ENCODE measurements at places on chromosomes 16 and 17. TPM values are rescaled to one million over a fixed set of nuclear protein-coding genes. Genes with fewer than 3 reads are reported as not detected.

CNTD1 gene
- 0.18 TPM for total RNA-seq

GRCh38 chr17:29145289-29146073 is 34.7 kb downstream of the MYO18A start:
- H3K27ac ChIP-seq: no peak overlapping the region
- H3K27me3 ChIP-seq: no peaks in the 10 kb centered on the region

DNA sequence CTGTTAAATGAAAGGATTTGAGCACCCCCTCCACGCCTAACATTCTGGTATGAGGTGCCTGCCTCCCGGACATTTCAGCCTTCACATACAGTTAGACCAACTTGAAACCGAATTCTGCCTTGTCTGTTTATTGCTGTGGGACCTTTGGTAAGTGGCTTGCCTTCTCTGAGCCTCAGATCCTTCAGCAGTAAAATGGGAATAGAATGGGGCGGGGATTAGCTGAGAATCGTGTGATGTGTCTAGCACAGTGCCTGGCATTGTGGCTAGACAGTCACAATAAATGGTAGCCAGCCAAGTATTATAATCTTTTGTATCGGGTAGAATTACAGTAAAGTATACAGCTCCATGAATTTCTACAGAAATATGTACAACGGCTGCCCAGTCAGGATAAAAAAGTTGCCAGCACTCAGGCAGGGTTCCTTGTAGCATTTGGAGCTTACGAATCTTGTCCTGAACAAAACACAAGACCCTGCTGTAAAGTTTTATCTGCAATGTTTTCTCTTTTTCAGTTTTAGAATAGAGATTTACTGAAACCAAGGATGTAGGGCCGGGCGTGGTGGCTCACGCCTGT is 786 bp downstream of the TMC7 start:
- H3K36me3 ChIP-seq: no peaks in the 10 kb centered on the region
- H3K4me3 ChIP-seq: peak overlapping the region; percentile 59
- DNase-seq: no peak
- peaks cover 6% of the 10 kb centered on the region for H3K4me1 ChIP-seq
- H3K27me3 ChIP-seq: no peaks in the 10 kb centered on the region

DNA sequence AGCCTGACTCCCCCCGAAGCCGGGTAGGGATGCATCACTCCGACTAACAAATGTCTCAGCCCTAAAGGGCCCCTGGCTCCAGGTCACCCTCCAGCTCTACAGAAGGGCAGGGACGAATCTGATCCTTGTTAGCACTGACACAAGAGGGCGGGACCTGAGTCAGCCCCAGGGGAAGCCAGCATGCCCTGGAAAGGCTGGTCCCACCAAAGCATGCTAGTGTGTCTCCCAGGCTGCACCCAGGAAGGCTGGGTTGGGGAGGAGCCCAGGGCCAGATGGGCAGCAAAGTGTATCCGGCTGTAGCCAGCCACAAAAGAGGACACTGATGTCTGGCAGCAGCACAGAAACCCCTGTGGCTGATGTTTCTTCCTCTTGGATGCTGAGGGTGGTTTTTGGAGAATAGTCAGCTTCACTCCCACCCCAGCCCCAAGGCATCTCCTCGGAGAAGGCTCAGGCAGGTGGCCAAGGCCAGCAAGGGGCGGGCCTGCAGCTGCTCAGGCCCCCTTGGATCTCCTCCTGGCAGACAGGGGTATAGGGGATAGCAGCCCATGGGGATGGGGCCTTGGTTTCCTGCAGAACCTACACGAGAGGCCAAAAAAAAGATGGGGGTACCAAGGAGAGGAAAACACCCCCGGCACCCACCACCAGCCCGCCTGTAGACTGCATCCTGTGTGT is 11.0 kb downstream of the NATD1 start:
- H3K4me3 ChIP-seq: no peak overlapping the region
- H3K27ac ChIP-seq: no peak overlapping the region
- no peaks in the 10 kb centered on the region for H3K4me1 ChIP-seq
- no peak for DNase-seq
- no peaks in the 10 kb centered on the region for H3K27me3 ChIP-seq

GRCh38 chr17:42097691-42098631 is at the start of gene ZNF385C:
Gene ZNF385C, minus strand, starts transcription at chr17:42098473. Its CDS starts 35,417 bp downstream, at chr17:42063056.
- no peaks in the 10 kb centered on the region for H3K27me3 ChIP-seq
- H3K27ac ChIP-seq: no peak within 1 kb of the TSS
- DNase-seq: no peak
- H3K4me1 ChIP-seq: no peaks in the 10 kb centered on the region

- no peaks in the 10 kb centered on the region for H3K36me3 ChIP-seq
- no peak for DNase-seq
- H3K4me3 ChIP-seq: no peak overlapping the region
- no peaks in the 10 kb centered on the region for H3K4me1 ChIP-seq
These were observed 2.2 kb upstream of the ICAM2 start for GRCh38 chr17:64022611-64023063.

GRCh38 chr16:68005786-68006286 is 6.6 kb upstream of the DPEP2 start:
- H3K36me3 ChIP-seq: no peaks in the 10 kb centered on the region
- H3K4me1 ChIP-seq: no peaks in the 10 kb centered on the region
- H3K4me3 ChIP-seq: no peak overlapping the region
- DNase-seq: no peak
- H3K27ac ChIP-seq: no peak overlapping the region

Measured in SJSA1 (cell line).